Fibroblast of lung (primary cell): ENCODE measurements at places on chromosomes 4 and X. TPM values are rescaled to one million over a fixed set of nuclear protein-coding genes. Genes with fewer than 3 reads are reported as not detected.

Gene PI4K2B
- 11.3 and 21.0 TPM in 2 replicates for total RNA-seq

Gene IL13RA2
- 42.1 and 67.5 TPM in 2 replicates for total RNA-seq

Gene FDCSP
- not detected in 2 replicates for total RNA-seq

Gene PSAPL1
- not detected in 2 replicates for total RNA-seq

Gene ATP6AP1
- total RNA-seq, result 38.8 and 59.8 TPM in 2 replicates

Gene SCML2
- total RNA-seq, result 1.5 and 1.8 TPM in 2 replicates

Gene GBA3
- under 0.01 TPM in 1 of 2 replicates, not detected in the other for total RNA-seq

Gene MAGEE2
- total RNA-seq, result not detected in 2 replicates

Gene HSFX4
- not detected in 2 replicates for total RNA-seq

Gene SLC6A8
- total RNA-seq, result 9.8 and 11.1 TPM in 2 replicates

Gene XAGE2
- total RNA-seq, result not detected in 2 replicates

Gene WWC2
- total RNA-seq, result 20.8 and 34.0 TPM in 2 replicates

Gene COL25A1
- under 0.01 TPM in 2 replicates for total RNA-seq

Gene GRIPAP1
- total RNA-seq, result 20.5 and 26.4 TPM in 2 replicates

Gene MAOB
- total RNA-seq, result 2.1 and 4.6 TPM in 2 replicates

Gene CTAG2
- total RNA-seq, result not detected in 2 replicates

Gene FAM241A
- 0.51 and 1.2 TPM in 2 replicates for total RNA-seq

Gene WDR13
- total RNA-seq, result 98.4 and 99.7 TPM in 2 replicates

Gene TGIF2LX
- total RNA-seq, result not detected in 2 replicates

Gene CSAG1
- total RNA-seq, result not detected in 2 replicates

Gene UGT2A1
- not detected in 2 replicates for total RNA-seq

Gene CYSLTR1
- total RNA-seq, result 0.26 and 0.50 TPM in 2 replicates

Gene TLL1
- total RNA-seq, result 0.26 and 0.33 TPM in 2 replicates

Gene SERTM2
- total RNA-seq, result under 0.01 TPM in 2 replicates

Gene ARHGAP6
- 6.9 and 11.7 TPM in 2 replicates for total RNA-seq

Gene GAB1
- 8.5 and 10.6 TPM in 2 replicates for total RNA-seq

Gene PLA2G12A
- 10.5 and 18.0 TPM in 2 replicates for total RNA-seq

Gene CENPU
- 1.8 and 6.4 TPM in 2 replicates for total RNA-seq

Gene S100G
- not detected in 2 replicates for total RNA-seq

Gene ZAR1
- not detected in 2 replicates for total RNA-seq

Gene XKRX
- under 0.01 and 0.17 TPM in 2 replicates for total RNA-seq

Gene LEF1
- total RNA-seq, result 1.3 and 1.8 TPM in 2 replicates

Gene FGFR3
- under 0.01 and 0.33 TPM in 2 replicates for total RNA-seq

Gene CHIC2
- total RNA-seq, result 48.8 and 52.0 TPM in 2 replicates

Gene STK32B
- total RNA-seq, result under 0.01 and 0.50 TPM in 2 replicates

Gene L1CAM
- under 0.01 and 0.99 TPM in 2 replicates for total RNA-seq

Gene SSX4
- total RNA-seq, result not detected in 2 replicates

Gene CABS1
- total RNA-seq, result not detected in 2 replicates

Gene FRMPD3
- total RNA-seq, result under 0.01 TPM in 1 of 2 replicates, not detected in the other

Gene SHISA3
- 0.26 and 0.33 TPM in 2 replicates for total RNA-seq

Gene CXorf49
- not detected in 2 replicates for total RNA-seq

Gene SLC25A43
- 22.6 and 31.0 TPM in 2 replicates for total RNA-seq

Gene EDNRA
- 0.77 and 2.0 TPM in 2 replicates for total RNA-seq

Gene RENBP
- 5.4 and 8.8 TPM in 2 replicates for total RNA-seq

Gene WDR1
- total RNA-seq, result 265 and 331 TPM in 2 replicates

Gene KLB
- not detected in 2 replicates for total RNA-seq

Gene KIT
- total RNA-seq, result 0.50 and 0.51 TPM in 2 replicates

Gene MXD4
- 26.7 and 42.1 TPM in 2 replicates for total RNA-seq

Gene FRG2
- not detected in 2 replicates for total RNA-seq

Gene SMC1A
- 7.7 and 9.6 TPM in 2 replicates for total RNA-seq

Gene TMEM35A
- 11.6 and 28.6 TPM in 2 replicates for total RNA-seq

Gene IL21
- total RNA-seq, result not detected in 2 replicates

Gene GEMIN8
- total RNA-seq, result 11.3 and 20.1 TPM in 2 replicates

Gene SHROOM4
- total RNA-seq, result 0.50 and 0.51 TPM in 2 replicates
